ENCODE measurements at places on chromosomes 3 and 15. TPM values are rescaled to one million over a fixed set of nuclear protein-coding genes. Genes with fewer than 3 reads are reported as not detected.

The ERICH6 gene
- total RNA-seq = 0.09 TPM

The MPI gene
- total RNA-seq = 43.8 TPM

The ZNF385D gene
- 10.6 TPM for total RNA-seq

The ASB14 gene
- 0.18 TPM for total RNA-seq

The KIF15 gene
- 9.6 TPM for total RNA-seq

DNA sequence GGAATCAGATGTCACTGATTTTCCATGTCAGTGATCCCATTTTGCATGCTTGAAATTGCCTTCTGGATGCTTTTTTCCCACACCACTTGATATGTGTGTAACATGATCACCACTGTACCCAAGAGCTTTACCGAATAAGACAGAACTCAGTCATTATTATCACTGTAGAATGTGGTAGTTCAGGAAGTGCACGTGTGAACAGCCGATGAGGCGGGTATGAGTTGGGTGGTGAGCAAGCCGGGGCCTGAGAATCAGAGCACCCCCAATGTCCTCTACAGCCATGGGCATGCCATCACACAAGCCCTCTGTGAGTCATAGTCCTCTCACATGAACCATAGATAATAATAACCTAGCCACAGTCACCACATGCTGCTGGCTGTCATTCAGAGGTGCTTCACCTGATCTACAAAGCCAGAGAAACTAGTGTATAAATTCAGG, 470.8 kb downstream of the SOX2 start:
- DNase-seq = peak; percentile 16
- no peak overlapping the region for H3K4me3 ChIP-seq
- no peaks in the 10 kb centered on the region for H3K27me3 ChIP-seq
- H3K27ac ChIP-seq = no peak overlapping the region

GRCh38 chr3:41002104-41002503, 197.2 kb upstream of the CTNNB1 start:
- H3K4me1 ChIP-seq = peaks cover 36% of the 10 kb centered on the region
- no peak overlapping the region for H3K27ac ChIP-seq
- H3K4me3 ChIP-seq = no peak overlapping the region
- no peak for DNase-seq
- no peaks in the 10 kb centered on the region for H3K36me3 ChIP-seq

GRCh38 chr3:18531662-18532061, 106.5 kb upstream of the SATB1 start:
- DNase-seq = no peak
- no peaks in the 10 kb centered on the region for H3K27me3 ChIP-seq
- H3K4me1 ChIP-seq = no peaks in the 10 kb centered on the region
- H3K4me3 ChIP-seq = no peak overlapping the region
- no peak overlapping the region for H3K27ac ChIP-seq

- H3K27ac ChIP-seq = no peak overlapping the region
- peak; percentile 17 for DNase-seq
- no peak overlapping the region for H3K4me3 ChIP-seq
- no peaks in the 10 kb centered on the region for H3K4me1 ChIP-seq
- H3K27me3 ChIP-seq = no peaks in the 10 kb centered on the region
- H3K36me3 ChIP-seq = no peaks in the 10 kb centered on the region
Observed at GRCh38 chr3:99472385-99472784, 166.0 kb upstream of the COL8A1 start.

DNA sequence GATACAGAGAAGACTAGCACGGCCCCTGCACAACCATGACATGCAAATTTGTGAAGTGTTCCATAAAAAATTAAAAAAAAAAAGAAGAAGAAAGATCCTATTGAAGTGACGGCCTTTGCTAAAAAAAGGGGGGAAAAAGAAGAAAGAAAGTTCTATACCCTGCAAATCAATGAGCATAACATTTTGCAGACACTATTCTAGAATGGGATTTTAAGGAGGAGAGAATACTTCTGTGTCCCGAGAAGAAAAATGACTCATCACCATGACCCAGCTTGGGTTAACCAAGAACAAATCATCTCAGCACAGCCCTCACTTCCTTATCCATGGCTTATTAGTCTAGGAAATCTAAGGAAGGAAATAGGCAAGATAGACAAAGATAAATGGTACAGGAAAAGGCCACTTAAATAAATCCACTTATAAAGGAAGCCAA, 7.4 kb upstream of the SH3BP5 start:
- no peak overlapping the region for H3K27ac ChIP-seq
- no peak for DNase-seq
- no peaks in the 10 kb centered on the region for H3K36me3 ChIP-seq
- H3K27me3 ChIP-seq = no peaks in the 10 kb centered on the region
- H3K4me3 ChIP-seq = no peak overlapping the region
- H3K4me1 ChIP-seq = no peaks in the 10 kb centered on the region

DNA sequence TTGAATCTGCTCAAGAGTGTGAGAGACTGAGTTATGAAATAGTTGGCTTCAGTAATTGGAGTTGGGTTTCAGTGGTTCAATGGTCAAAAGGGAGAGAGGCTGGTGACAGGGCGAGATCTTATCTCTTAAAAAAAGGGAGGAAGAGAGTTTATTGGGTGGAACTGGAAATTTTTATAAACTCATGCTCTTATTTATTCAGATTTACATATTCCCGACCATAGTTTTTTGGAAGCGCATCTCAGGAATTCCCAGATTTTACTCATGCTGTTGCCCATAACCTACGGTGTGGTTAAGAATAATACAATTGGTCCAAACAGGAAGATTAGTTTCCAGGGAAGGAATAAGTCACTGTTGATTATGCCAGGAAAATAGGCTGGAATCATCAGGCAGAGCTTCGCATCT, 41.4 kb downstream of the CD200 start:
- no peak overlapping the region for H3K4me3 ChIP-seq
- no peaks in the 10 kb centered on the region for H3K27me3 ChIP-seq
- no peaks in the 10 kb centered on the region for H3K4me1 ChIP-seq

- no peak overlapping the region for H3K27ac ChIP-seq
- no peak for DNase-seq
- no peaks in the 10 kb centered on the region for H3K27me3 ChIP-seq
- H3K4me3 ChIP-seq = no peak overlapping the region
Observed at GRCh38 chr3:53229606-53230005, 26.2 kb downstream of the TKT start.

- H3K27me3 ChIP-seq = no peaks in the 10 kb centered on the region
- H3K36me3 ChIP-seq = peaks cover 6% of the 10 kb centered on the region
- no peak overlapping the region for H3K27ac ChIP-seq
- no peak for DNase-seq
- H3K4me1 ChIP-seq = no peaks in the 10 kb centered on the region
Observed at GRCh38 chr3:33808559-33808958, 10.1 kb downstream of the PDCD6IP start.

- no peaks in the 10 kb centered on the region for H3K36me3 ChIP-seq
- peak; percentile 98 for DNase-seq
- no peaks in the 10 kb centered on the region for H3K27me3 ChIP-seq
- H3K4me3 ChIP-seq = peak overlapping the region; percentile 24
- H3K4me1 ChIP-seq = peaks cover 31% of the 10 kb centered on the region
- peak overlapping the region; percentile 96 for H3K27ac ChIP-seq
Observed at GRCh38 chr3:40780925-40781406, 256.2 kb downstream of the ZNF621 start.

GRCh38 chr3:98982351-98982750, 80.9 kb upstream of the DCBLD2 start:
- H3K27ac ChIP-seq = peak overlapping the region; percentile 57
- peaks cover 3% of the 10 kb centered on the region for H3K4me1 ChIP-seq
- H3K4me3 ChIP-seq = no peak overlapping the region
- peak; percentile 82 for DNase-seq
- no peaks in the 10 kb centered on the region for H3K27me3 ChIP-seq
- H3K36me3 ChIP-seq = no peaks in the 10 kb centered on the region

DNA sequence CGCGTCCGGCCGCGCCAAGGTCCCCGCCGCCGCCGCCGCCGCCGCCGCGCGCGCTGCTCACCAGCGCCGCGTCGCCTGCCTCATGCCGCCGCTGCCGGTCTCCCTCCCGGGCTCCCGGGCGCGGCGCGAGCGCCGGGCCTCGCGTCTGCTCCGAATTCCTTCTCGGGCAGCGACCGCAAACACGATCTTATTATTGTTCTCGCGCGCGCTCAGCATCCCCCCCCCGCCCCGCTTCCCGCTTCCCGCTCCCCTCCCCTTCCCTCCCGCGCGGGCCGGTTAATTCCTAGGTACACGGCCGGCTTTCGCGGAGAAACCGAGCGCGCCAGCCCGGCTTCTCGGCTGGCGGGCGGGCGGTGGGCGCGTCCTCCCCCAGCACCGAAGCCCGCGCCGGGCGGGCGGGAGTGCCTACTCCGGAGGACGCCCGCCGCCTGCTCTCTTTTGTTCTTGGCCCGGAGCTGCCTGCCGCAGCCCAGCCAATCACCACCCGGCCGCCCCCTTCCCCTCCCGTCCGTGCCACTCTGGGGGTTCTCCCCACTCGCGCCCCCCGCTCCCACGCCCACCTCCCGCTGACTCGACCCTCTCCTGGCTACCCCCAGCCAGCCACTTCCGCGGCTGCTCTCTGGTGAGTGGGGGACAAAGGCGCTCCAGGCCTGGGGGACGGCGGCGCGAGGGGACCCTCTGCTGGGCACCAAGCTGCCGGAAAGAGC, at the start of gene HDGFL3:
TSS of gene HDGFL3 (minus strand) at position 164 of the 707 bp plus-strand sequence. CDS start 409 bp downstream, outside the sequence.
- H3K4me3 ChIP-seq = peak within 1 kb of the TSS; percentile 77
- peak; percentile 89 for DNase-seq
- peak within 1 kb of the TSS; percentile 90 for H3K27ac ChIP-seq
- H3K4me1 ChIP-seq = peaks cover 6% of the 10 kb centered on the region
- H3K27me3 ChIP-seq = peaks cover 2% of the 10 kb centered on the region

- no peaks in the 10 kb centered on the region for H3K27me3 ChIP-seq
- H3K36me3 ChIP-seq = peaks cover 80% of the 10 kb centered on the region
- no peak overlapping the region for H3K27ac ChIP-seq
- no peak overlapping the region for H3K4me3 ChIP-seq
- DNase-seq = no peak
Observed at GRCh38 chr3:15038306-15038705, 26.8 kb downstream of the MRPS25 start.

- H3K4me1 ChIP-seq = peaks cover 6% of the 10 kb centered on the region
- no peak overlapping the region for H3K27ac ChIP-seq
- DNase-seq = no peak
- H3K4me3 ChIP-seq = no peak overlapping the region
- H3K27me3 ChIP-seq = no peaks in the 10 kb centered on the region
Observed at GRCh38 chr3:99915906-99916432, 98.3 kb downstream of the CMSS1 start.

DNA sequence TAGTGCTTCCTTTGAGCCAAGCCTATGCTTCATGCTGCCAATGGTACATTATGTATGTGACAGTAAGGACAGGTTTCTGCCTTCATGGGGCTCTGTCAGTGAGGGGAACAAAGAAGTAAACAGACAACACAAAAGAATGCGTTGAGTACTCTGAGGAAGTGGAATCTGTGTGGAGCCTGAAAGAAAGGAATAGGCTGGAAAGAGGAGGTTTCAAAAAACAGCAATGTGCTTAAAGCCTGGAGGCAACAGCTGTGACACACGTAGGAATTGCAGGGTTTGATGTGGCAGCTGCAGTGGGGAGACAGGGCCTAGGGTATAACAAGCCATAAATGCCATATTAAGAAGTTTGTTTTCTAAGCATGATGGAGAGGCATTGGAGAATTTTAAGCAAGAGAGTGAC, 316.7 kb downstream of the CLSTN2 start:
- peaks cover 16% of the 10 kb centered on the region for H3K4me1 ChIP-seq
- H3K4me3 ChIP-seq = no peak overlapping the region
- H3K36me3 ChIP-seq = no peaks in the 10 kb centered on the region
- peak; percentile 54 for DNase-seq

- H3K4me3 ChIP-seq = no peak overlapping the region
- no peak for DNase-seq
- no peak overlapping the region for H3K27ac ChIP-seq
Observed at GRCh38 chr15:84597296-84597695, 3.5 kb upstream of the ZSCAN2 start.

DNA sequence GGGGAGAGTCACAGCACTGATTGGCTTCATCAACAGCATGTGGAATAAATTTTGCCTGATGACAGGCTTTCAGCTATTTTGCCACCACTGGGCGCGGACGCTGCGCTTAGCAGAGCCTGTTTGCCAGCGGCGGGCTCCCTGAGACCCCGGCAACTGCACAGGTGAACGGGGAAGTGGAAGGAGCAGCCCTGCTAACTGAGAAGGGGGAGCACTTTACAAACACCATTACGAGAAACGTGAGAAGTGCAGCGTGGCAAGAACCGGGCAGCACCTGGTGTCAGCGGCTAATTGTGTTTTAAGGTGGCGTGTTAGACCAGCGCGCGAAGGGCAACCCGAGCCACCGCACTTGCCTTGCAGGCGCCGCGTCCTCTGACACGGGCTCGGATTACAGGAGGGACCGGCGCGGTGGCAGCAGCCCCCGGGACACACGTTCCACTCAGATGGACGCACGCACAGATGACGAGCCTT, 307.8 kb upstream of the ARRDC4 start:
- H3K36me3 ChIP-seq = no peaks in the 10 kb centered on the region
- H3K27me3 ChIP-seq = peaks cover 9% of the 10 kb centered on the region
- peak; percentile 25 for DNase-seq
- no peak overlapping the region for H3K27ac ChIP-seq
- peak overlapping the region; percentile 0 for H3K4me3 ChIP-seq

DNA sequence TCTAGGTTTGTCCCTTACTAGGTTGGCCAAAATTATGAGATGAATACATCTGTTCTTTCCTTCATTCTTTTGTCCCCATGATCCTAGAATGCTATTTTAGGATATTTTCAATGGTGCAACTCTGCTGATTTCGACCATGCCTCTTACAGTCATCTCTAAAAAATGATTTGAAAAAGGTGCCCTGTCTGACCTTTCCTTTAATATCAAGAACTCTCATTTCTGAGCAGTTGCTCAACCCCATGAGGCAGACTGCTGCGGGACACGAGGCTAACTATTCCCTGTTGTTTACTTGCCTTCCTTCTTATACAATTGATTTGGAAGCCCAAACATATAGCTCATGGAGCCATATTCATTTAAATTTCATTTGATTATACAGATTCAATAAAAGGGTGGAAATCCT, 14.6 kb downstream of the PLSCR2 start:
- no peaks in the 10 kb centered on the region for H3K4me1 ChIP-seq
- DNase-seq = no peak
- H3K36me3 ChIP-seq = no peaks in the 10 kb centered on the region
- H3K27ac ChIP-seq = no peak overlapping the region

- no peaks in the 10 kb centered on the region for H3K4me1 ChIP-seq
- H3K4me3 ChIP-seq = no peak overlapping the region
- no peak for DNase-seq
- no peak overlapping the region for H3K27ac ChIP-seq
- H3K36me3 ChIP-seq = no peaks in the 10 kb centered on the region
Observed at GRCh38 chr3:124907957-124908356, 20.8 kb upstream of the ITGB5 start.

DNA sequence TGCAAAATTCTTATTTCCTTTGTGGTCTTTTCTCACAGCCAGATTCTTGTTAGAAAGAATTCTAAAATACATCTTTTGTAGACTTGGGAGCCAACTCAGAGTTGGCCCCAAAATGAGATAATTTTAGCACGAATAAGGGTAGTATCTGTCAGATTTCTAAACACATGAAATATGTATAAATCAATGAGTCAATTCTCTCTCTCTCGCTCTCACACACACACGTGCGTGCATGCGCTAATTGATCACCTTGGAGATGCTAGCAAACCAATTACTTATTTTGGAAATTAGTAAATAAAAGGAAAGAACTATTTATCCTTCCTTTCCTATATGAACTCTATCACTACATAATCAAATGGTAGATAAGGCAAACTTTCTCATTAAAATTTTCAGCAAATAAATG, 32.9 kb upstream of the PIK3R4 start:
- H3K4me1 ChIP-seq = no peaks in the 10 kb centered on the region
- no peak overlapping the region for H3K4me3 ChIP-seq
- no peaks in the 10 kb centered on the region for H3K36me3 ChIP-seq
- no peak for DNase-seq
- no peaks in the 10 kb centered on the region for H3K27me3 ChIP-seq

GRCh38 chr3:176310641-176311040, 886.6 kb downstream of the TBL1XR1 start:
- H3K4me3 ChIP-seq = no peak overlapping the region
- H3K27me3 ChIP-seq = no peaks in the 10 kb centered on the region
- no peaks in the 10 kb centered on the region for H3K4me1 ChIP-seq
- no peak for DNase-seq

All from muscle of leg (tissue), 16 donors.